Stimulated activated CD4-positive, alpha-beta T cell treated with anti-CD3 and anti-CD28 coated beads, Interleukin-12 subunit alpha, Interleukin-12 subunit beta, amount 100 ng/mL, for 24 hours (primary cell): ENCODE measurements at places on chromosomes 7 and 10.

GRCh38 chr7:155516466-155516865, 29.9 kb downstream of the CNPY1 start:
- DNase-seq: no peak

DNA sequence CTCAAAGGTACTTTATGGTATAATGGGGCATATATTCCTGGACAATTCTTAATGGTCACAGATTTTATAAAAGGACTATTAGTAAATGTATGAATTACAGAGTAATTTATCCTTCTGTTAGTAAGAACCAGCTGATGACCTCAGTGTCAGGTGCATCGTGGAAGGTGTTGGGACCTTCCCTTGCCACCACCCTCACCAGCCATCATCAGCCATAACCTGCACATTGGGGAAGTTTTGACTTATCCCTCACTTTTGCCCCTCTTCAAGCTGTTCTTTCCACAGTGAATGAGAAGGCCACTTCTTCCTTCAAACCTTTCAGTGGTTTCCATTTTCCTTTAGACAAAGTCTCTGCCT, 52.2 kb downstream of the FIGNL1 start:
- DNase-seq: no peak

- DNase-seq: no peak
Measured at GRCh38 chr7:86776136-86776535, 132.4 kb downstream of the GRM3 start.

- no peak for DNase-seq
Measured at GRCh38 chr10:15280462-15280861, 90.6 kb downstream of the FAM171A1 start.

GRCh38 chr7:154699417-154699816, 303.5 kb downstream of the PAXIP1 start:
- DNase-seq: no peak

GRCh38 chr7:115081772-115082171, 159.9 kb downstream of the MDFIC start:
- DNase-seq: no peak

DNA sequence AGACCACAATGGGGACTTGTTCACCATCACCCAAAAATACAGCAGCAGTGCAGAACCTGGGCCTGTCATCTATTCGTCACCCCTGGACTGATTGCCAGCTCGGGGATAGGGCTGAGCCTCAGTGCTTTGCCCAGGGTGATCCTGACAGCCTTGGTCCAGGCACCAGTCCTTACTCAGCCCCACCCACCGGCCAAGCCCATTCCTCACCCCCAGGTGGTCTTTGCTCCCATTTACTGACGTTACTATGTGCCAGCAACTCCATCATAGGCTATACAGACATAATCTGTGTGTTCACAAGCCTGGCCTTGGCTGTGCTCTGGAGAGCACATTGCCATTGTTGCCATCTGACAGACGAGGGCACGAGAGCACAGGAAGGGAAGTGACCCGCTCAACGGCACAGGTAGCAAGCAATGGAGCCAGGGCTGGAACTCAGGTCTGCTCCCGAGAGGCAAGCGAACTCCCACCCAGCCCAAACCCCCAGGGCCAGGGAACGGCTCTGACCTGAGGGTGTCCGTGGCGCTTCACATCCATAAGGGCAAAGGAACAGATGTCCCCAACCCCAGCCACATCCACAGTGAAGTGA, 6.8 kb downstream of the ATG9B start:
- no peak for DNase-seq
